Right renal pelvis (tissue), 4 donors: ENCODE measurements at places on chromosomes 6 and 20. TPM values are rescaled to one million over a fixed set of nuclear protein-coding genes. Genes with fewer than 3 reads are reported as not detected.

NRN1 gene
- polyA plus RNA-seq, result 6.6 TPM

BMP5 gene
- 2.5 TPM for polyA plus RNA-seq

KHDRBS2 gene
- 1.8 TPM for polyA plus RNA-seq

MROH8 gene
- 7.8 TPM for polyA plus RNA-seq

PLEKHG1 gene
- polyA plus RNA-seq, result 39.4 TPM

TOX2 gene
- polyA plus RNA-seq, result 4.2 TPM

KIFC1 gene
- 37.7 TPM for polyA plus RNA-seq

FHL5 gene
- 0.31 TPM for polyA plus RNA-seq

RIPPLY2 gene
- polyA plus RNA-seq, result not detected

CCNC gene
- polyA plus RNA-seq, result 92.8 TPM

RHAG gene
- 1.2 TPM for polyA plus RNA-seq

SLC26A8 gene
- 0.12 TPM for polyA plus RNA-seq

ATP6V1G2 gene
- polyA plus RNA-seq, result 6.7 TPM

SCUBE3 gene
- polyA plus RNA-seq, result 39.9 TPM

ADAM33 gene
- 7.6 TPM for polyA plus RNA-seq

C20orf141 gene
- not detected for polyA plus RNA-seq

SLC17A2 gene
- polyA plus RNA-seq, result 0.46 TPM

SLC17A1 gene
- 39.3 TPM for polyA plus RNA-seq

TGM3 gene
- polyA plus RNA-seq, result 1.1 TPM

TCP11 gene
- 3.1 TPM for polyA plus RNA-seq

TRIM26 gene
- polyA plus RNA-seq, result 43.3 TPM

PTCRA gene
- 0.15 TPM for polyA plus RNA-seq

CCDC167 gene
- polyA plus RNA-seq, result 27.0 TPM

LYRM2 gene
- polyA plus RNA-seq, result 41.7 TPM

OOEP gene
- 0.31 TPM for polyA plus RNA-seq

CDH26 gene
- 0.43 TPM for polyA plus RNA-seq

PAK5 gene
- 0.60 TPM for polyA plus RNA-seq

GGTLC1 gene
- polyA plus RNA-seq, result not detected

NRSN1 gene
- 0.43 TPM for polyA plus RNA-seq

TXLNB gene
- polyA plus RNA-seq, result 2.2 TPM

PRL gene
- polyA plus RNA-seq, result not detected

GSTA3 gene
- 0.27 TPM for polyA plus RNA-seq

ANKRD66 gene
- polyA plus RNA-seq, result not detected

RSPH4A gene
- polyA plus RNA-seq, result 3.3 TPM

VIP gene
- 1.2 TPM for polyA plus RNA-seq

ARMC2 gene
- 12.8 TPM for polyA plus RNA-seq

TFAP2C gene
- 0.93 TPM for polyA plus RNA-seq

ZBTB46 gene
- 20.1 TPM for polyA plus RNA-seq

RCAN2 gene
- polyA plus RNA-seq, result 23.7 TPM
